ENCODE measurements at places on chromosomes 4 and X.

DNA sequence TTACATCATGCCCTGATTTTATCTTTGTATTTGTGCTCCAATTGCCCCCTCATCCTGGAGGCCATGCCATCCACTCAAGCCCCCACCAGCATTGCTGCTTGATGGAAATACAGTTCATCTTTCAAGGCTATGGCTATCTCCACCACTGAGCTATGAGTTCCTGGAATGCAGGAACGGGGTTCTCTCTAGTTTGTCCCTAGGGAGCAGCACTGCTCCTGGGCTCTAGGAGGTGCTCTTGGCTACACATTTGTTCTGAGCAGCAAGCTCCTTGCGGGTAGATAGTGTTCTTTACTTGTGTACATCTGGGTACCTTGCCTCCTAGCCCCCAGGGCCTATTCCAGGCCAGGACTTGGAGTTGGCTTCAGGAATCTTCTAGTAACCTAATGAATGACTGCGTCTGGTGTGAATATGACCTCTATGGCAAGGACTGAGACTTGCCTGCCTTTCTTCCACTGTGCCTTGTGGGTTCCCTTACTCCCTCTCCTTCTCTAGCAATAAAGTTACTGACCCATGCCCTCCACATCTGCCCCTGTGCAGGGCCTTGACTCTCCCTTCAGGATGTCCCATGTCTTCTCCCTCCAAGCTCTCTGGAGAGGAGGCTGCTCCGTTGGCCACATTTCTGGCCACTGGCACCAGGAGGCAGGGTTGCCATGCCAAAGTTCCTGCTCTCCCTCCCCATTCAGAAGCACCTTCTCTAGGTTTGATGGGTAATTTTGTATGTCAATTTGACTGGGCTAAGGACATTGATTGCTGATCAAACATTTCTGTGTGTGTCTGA is 7.6 kb downstream of the CITED1 start:
- peak; percentile 59 for DNase-seq

DNA sequence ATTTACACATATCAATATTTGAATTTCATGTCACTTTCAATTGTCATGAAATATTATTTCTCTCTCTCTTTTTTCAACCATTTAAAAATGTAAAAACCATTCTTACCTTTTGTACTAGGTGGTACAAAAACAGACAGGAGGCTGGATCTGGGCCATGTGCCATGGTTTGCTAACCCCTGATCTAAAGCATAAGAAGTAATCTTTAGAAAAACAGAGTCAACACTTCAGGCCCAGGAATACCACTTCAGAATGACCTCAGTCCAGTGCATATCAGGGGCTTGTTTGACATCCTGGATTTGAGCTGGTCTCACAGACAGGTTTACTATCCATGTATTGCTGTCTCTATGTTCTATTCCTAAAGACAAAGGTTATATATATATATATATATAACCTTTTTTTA is 102.5 kb downstream of the DCHS2 start:
- DNase-seq = no peak

DNA sequence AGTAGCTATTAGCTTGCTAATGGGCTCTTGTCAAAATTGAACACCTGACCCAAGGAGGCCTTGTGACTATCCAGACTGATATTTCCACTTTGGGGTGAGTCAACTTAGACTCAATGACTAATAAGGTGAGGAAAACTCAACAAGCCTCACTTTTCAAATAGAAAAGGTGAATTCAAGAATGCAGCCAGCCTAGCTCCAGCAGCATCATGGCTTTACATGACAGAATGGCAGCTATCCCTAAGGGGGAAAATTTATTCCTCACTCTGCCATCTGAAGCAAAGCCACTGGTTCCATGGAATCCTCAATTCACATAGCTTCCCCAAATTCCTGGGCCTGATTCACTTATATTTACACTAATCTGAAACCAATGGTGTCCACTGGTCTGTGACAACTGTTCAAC is 29.1 kb upstream of the RAB9B start:
- no peak for DNase-seq

DNA sequence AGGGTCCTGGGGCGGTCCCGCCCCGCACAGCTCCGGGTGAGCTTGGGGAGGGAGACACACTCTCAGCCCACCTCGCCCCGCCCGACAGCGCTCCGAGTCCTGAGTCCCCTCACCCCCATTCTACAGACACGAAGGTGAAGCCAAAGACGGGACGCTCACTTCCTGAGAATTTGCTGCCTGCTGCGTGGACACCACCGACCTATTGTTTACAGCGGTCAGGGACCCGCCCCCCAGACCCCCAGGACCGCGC is 796 bp upstream of the ZNF141 start:
- no peak for DNase-seq

- DNase-seq = peak; percentile 28
Measured at GRCh38 chr4:176409627-176410026, 89.9 kb downstream of the SPCS3 start.

DNA sequence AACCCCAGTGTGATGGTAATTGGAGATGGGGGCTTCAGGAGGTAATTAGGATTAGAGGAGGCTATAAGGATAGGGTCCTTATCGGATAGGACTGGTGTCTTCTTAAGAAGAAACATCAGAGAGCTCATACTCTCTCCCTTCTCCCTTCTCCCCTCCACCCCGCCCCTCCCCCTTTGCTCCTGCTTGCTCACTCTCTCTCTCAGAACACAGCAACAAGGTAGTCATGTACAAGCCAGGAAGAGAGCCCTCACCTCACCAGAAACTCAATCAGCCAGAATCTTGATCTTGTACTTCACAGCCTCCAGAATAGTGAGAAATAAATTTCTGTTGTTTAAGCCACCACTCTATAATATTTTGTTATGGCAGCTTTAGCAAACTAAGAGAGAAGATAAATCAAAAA is 4.5 kb downstream of the DDX60L start:
- peak; percentile 47 for DNase-seq

GRCh38 chrX:114599911-114600310 is 16.0 kb downstream of the HTR2C start:
- DNase-seq = no peak

DNA sequence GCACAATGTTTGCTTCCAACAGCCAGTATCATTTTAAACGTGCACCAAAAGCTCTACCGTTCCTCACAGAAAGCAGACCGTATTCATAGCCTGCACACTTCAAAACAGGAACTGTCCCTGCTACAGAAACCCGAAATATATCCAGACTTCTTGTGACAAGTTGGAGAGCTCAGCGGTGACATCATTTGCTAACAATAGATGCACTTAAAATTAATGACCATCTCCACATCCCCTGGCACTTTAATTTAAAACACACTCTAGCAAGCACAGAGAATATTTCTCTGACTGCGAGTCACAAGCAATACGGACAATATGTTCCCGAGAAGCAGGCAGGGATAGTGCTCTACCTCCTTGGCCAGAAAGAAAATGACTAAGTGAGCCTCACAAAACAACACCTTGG is 2.5 kb downstream of the NYX start:
- no peak for DNase-seq

- no peak for DNase-seq
Measured at GRCh38 chrX:149471397-149471796, 33.7 kb downstream of the IDS start.

GRCh38 chrX:82041034-82041433 is 839.1 kb downstream of the SH3BGRL start:
- DNase-seq = no peak

DNA sequence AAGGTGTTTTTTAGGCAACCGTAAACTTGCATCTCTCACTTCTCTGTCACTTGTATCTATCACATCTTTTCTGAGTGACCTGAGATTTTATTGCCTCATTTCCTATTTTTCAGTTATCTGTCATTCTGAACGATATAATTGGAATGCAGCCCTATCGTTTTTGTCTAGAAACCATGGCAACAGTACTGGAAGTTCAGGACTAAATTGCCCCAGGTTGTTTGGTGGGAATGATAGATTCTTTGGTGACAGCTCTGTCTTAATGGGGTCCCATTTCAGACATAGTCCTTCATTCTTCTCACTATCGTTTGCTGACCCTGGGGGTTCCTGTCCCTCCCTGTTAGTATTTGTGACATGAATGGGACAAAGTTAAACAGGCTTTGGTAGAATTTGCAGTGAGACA is 267.7 kb upstream of the GALNT7 start:
- DNase-seq = no peak

GRCh38 chr4:174217273-174218126 is 66.0 kb downstream of the FBXO8 start:
- peak; percentile 61 for DNase-seq

DNA sequence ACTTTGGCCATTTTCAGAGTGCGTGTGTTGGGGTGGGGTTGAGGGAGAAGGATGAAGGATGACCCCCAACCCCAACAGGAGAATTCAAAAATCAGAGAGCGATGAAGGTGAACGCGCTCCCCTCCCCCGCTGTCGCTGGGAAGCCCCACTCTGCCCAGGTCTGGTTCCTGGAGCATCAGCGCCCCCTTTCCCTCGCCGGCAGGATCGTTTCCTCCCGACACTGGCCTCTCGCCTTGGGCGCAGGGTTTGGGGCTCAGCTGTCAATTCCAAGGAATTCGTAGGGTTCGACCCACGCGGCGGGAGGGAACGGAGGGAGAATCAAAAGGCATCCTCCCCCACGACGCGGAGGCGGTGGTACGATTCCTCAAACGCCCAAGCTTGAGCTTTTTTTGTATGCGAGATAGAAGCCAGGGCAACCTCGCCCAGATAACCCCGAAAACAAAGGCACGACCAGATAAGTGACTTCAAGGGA is 1.0 kb upstream of the PDGFRA start:
- DNase-seq = peak; percentile 84

DNA sequence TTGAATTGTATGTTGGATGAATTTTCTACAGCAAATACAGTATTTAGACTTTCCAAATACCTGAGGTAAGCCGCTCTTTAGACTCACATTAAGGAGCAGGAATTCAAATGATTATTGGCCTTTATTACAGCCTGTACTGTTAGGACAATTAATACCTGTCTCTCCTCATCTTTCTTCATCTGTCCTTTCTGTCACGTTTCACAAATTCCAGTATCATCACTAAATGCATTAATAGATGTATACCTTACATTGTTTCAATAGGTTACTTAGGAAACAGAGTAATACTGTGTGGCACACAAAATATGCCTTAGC is 1.2 kb downstream of the FAM241A start:
- DNase-seq = no peak

DNA sequence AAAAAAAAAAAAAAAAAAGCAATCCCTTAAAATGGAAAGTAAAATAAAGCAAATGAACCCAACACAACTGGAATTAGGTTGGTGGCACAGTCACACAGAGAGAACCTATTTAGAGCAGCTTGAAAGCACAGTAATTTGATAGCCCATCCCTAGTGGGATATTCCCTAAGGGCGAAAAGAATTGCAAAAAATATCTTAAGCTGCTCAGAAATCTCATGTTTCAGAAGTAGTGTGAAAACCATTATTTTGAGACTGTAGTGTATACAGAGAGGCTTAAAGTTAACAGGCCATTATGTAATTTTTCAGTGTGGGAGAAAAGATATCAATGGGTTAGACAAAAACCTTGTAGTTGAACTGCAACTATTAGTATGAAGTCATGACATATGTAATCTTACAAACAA is 40.0 kb upstream of the DHX15 start:
- no peak for DNase-seq

- DNase-seq = no peak
Measured at GRCh38 chr4:165766976-165767375, 106.1 kb upstream of the TLL1 start.

DNA sequence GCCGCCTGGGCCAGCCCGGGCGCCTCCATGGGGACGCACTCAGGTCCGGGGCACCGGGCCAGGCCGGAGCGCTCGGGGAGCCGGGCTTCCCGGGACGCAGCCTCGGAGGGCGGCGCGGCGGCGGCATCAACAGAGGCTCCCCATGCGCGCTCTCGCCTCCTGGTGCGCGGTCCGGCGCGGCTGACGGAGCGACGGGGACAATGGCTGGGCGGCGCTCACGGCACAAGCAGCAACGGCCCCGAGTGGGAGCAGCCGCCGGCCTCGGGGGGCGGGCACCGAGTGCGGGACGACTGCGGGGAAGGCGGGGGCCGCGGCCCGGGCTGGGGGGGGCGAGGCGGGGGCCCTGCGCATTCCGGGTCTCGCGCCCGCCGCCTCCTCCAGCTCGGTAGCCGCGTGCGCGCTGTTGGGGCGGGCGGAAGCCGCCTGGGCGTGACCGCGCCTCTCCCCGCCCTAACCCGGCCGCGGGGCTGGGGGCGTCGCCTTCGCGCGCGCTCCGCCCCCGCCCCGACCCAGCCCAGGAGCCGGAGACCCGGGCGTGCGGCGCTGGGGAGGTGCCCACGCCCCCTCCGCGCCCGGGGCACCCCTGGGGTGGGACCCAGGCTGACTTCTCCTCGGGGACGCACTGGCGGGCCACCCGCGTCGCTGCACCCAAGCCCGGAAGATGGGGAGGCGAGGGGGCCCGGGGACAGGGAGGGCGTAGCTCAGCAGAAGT is at the start of gene PRKX:
Gene PRKX, minus strand, starts transcription at position 425 of the 712 bp plus-strand sequence. Its CDS starts 396 bp downstream, at position 29.
- peak; percentile 59 for DNase-seq

GRCh38 chr4:67573193-67573592 is 14.7 kb downstream of the STAP1 start:
- DNase-seq = no peak

GRCh38 chrX:15244421-15244820 is 25.5 kb downstream of the ASB9 start:
- no peak for DNase-seq

DNA sequence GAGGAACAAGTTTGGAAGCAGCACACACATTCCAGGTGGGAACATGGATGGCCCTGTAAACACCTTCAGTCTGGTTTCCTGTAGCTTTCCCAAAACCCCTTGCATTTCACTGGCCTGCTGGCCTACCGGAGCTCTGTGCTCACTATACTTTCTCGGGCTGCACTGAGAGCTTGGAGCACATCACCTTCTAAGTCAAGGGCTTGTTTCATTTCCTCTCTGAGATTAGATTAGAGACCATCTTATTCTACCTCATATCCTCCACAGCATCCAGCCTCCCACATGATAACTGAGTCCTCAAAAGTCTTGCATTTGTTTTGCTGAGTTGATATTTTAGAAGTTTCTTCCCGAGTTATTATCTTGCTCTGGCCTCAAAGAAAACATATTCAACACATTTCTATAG is 147.7 kb downstream of the RASL11B start:
- DNase-seq = no peak

- peak; percentile 11 for DNase-seq
Measured at GRCh38 chr4:41430792-41431191, 107.2 kb upstream of the LIMCH1 start.

GRCh38 chrX:20971250-20971649 is 403.0 kb upstream of the CNKSR2 start:
- no peak for DNase-seq

DNA sequence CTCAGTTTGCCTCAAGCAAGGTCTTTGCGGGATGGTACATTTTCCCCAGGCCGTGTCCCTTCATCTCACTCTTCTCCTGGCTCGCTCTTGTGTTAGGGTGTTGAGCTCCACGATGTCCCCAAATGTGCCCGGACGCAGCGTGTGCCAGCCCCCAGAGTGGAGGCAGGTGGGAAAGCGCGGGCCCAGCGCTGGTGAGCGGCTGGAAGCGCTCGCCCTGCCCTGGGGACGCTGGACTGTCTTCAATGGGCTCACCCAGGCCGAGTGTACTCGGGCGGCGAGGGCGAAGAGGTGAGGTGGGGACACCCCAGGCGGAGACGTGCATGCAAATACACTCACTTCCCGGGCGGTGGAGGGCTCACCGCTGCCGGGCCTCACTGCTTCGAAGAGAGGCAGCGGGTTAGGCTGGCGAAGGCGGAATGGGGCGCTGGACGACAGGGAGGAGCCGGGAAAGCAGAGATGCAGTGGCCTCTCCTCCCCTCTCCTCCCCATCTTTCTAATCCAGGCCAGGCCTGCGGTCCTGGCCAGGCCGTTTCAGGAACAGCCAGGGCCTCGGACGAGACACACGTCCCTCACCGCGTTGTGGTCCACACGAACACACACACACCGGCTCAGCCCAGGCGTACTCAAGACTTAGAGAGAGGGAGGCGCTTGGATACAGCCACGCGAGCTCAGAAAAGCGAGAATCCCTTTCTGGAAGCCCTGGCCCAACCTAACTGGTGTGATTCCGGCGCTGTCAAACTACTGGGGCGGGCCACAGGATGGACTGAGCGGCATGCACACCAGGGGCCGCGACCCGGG is 2.2 kb downstream of the NKX6-1 start:
- no peak for DNase-seq

Data from iris pigment epithelial cell (primary cell).